ENCODE measurements at places on chromosomes 1 and 21.

DNA sequence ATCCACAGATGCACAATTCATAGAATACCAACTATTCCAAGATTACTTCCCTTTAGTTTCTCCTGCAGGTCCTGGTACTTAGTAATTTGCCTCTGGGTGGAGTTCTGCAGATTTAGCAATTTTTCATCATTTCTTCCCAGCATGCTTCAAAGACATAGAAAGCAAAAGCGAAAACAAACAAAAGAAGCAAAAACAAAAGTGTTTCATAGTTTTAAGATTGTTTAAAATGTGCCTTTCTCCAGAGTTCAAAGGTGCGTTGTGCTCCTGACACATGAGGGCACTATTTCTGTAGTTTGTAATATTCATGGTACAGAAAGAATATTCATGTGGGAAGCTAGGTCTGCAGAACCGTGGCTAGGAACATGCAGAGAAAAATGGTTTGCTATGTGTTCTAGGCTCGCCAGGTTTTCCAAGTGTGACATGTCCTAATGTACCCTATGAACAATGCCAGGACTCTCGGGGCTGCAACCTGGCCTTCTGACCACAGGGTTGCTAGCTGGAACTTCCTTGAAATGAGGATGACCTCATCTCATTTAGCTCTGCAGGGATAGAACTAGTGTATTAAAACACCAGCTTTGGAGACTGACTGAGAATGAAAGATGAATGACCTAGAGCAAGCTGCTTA, 30.0 kb upstream of the RCSD1 start:
- no peak for DNase-seq

GRCh38 chr1:115275216-115275615, 62.8 kb downstream of the NGF start:
- DNase-seq, result no peak

- DNase-seq, result no peak
Measured at GRCh38 chr1:114328361-114328904, 174.8 kb upstream of the SYT6 start.

GRCh38 chr1:200290010-200290685, 119.7 kb downstream of the ZNF281 start:
- no peak for DNase-seq

DNA sequence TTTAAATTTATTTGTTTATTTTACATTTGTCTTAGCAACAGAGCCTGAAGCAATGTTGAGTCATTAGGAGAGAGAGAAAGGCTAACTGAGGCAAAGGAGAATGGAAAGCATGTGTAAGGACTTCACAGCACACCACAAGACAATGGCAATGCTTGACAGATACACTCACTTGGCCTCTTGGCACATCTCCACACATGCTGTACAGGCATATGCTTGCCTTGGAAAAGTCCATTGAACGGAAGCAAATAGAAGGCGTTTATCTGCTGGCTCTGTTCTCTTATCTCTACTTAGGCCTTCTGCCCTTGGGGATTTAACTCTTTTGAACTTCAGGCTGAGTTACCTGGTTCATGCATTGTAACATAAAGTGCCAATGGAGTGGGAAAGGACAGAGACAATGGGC, 262.2 kb upstream of the POU3F1 start:
- DNase-seq, result no peak

DNA sequence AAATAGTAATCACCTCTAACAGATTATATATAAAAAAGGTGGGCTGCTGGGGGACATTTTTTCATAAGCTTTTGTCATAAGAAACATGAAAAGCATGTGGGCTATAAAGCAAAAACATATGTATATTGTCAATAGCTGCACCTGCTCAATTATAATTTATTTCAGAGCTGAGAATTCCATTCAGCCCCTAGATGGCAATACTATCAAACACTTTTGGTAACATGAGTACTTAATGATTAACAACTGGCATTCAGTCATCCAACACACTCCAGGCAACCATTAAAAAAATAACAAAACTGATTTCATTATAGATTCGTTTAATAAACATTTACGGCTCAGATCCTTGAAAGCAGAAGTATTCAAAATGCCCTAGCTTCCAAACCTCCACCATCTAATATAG, 115.1 kb downstream of the KCTD3 start:
- DNase-seq, result no peak

DNA sequence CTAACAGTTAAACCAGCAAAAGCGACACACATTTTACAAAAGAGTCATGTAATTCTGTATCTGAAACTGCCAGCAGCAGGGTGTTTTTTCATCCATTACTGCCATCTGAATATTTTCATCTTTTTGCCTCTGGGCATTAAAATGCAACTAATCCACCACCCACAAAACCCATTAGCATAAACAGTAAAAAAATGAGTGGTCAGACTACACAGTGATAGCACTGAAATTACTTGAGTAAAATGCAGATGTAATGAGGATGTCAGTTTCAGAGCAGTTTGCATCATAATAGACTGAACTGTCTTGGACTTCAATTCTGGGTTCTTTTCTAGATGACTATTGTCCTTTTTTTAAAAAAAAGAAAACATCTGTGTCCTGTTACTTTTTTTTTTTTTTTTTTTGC, 132.3 kb downstream of the GABPA start:
- DNase-seq, result no peak

DNA sequence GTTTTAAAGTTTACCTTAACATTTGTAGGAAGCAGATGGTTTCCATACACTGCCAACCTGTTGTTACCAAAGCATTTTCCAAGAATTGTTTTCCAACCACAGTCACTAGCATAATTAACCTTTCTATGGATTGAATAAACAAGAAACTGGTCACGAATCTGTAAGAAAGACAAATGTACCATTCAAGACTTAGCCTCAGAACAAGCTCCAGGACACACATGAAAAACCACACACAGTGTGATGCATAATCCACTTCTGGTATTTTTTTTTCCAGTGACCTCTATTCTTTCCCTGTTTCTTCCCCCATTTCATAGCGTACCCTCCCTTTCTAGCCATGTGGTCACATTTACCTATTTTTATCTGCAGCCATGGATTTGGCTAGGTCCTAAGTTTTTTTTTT, 29.6 kb upstream of the C1orf87 start:
- no peak for DNase-seq

- DNase-seq, result no peak
Measured at GRCh38 chr1:109635862-109636200, 16.2 kb downstream of the AMPD2 start.

DNA sequence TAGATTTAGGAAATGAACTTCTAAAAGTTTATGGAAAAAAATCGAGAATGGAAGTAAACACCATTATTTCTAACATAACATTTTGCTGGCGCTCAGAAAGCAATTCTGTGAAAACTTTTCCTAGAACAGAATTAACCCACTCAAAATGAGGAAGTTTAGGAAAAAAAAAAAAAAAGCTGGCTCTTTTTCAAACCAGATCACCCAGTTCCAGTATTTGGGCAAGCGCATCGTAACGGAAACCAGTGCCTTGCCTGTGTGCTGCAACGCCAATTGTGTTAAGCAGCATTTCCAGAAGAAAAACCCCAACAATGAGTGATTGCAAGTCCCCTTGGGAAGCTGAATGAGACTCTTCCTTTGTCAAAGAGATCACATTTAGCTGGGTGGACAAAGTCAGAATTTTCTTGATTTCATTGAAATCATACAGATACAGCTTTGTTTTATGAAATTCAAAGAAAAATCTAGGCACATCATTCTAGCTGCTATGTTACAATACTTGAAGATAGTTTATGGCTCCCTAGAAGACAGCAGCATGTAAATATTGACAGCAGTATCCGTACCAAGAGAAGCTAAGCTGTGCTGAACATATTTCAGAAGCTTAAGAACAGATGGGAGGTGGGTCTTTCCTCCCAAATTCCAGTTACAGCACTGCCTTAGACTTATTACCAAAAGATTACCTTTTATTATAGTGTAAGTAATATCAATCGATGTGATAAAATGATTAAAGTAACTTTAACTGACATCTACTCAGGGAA, 113.4 kb downstream of the ERG start:
- DNase-seq, result no peak

- no peak for DNase-seq
Measured at GRCh38 chr1:43901196-43901961, 32.2 kb upstream of the ARTN start.

DNA sequence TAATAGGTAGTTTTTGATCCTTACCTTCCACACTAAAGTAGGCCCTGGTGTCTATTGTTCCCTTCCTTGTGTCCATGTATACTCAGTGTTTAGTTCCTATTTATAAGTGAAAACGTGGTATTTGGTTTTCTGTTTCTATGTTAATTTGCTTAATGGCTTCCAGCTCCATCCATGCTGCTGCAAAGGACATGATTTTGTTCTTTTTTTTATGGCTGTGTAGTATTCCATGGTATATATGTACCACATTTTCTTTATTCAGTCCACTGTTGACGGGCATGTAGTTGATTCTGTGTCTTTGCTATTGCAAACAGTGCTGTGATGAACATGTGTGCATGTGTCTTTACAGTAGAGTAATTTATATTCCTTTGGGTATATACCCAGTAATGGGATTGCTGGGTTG, 20.8 kb downstream of the PRCC start:
- no peak for DNase-seq

GRCh38 chr1:54294887-54295286, 94.9 kb downstream of the MRPL37 start:
- peak; percentile 28 for DNase-seq

DNA sequence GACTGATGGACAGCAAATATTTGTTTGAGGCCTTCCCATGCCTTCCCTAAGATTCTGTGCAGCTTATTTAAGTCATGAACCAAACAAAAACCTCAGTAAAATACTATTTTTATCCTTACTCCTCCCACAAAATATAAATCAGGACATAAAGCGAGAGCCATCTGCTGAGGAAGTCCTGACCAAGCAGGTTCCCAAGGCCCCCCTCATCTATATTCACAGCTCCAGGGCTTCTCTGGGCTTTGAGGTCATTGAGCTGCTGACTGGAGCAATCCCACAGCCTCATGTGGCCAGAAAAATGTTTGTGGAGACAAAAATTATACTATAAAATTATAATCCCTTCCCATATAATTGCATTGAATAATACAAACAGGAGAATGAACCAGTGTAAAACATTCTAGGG, 846.2 kb downstream of the ADGRL2 start:
- no peak for DNase-seq

- peak; percentile 69 for DNase-seq
Measured at GRCh38 chr1:154431586-154432373, 26.6 kb downstream of the IL6R start.

DNA sequence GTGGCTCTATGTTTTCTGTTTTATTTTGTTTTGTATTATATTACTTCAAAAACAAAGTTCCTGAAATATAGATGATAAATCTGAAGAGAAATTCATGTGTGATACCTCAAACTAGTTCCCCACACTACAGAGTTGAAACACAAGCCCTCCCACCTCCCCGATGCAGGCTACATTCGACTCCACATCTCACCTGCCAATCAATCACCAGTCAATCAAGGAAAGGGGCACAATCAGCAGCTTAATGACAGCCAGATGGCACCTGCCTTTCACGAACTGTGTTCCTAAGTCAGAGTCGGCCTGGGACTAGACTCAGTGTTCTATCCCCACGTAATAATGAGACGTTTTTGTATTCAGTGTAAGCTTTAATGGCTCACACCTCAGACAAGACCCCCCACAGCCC, 313.4 kb downstream of the SPATA17 start:
- no peak for DNase-seq

- no peak for DNase-seq
Measured at GRCh38 chr1:234776256-234776875, 166.4 kb upstream of the IRF2BP2 start.

GRCh38 chr1:77412820-77413530, 131.2 kb downstream of the AK5 start:
- no peak for DNase-seq

DNA sequence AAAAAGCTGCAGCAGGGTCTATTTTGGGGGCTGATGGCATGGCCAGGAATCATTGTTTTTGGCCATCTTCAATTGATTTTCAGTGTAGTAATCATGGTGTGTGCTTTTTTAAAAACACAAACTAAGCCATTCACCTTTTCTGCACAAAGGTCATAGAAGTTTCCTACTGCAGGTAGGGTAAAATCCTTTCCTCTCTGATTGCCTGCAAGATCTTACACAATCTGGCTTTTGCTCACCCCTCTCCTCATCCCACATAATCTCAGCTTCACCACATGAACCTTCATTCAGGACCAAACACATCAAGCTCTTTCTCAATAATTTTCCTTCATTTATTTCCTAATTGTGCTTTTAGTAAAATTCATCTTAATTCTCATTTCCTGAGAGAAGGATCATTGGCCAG, 38.3 kb upstream of the GBP5 start:
- no peak for DNase-seq

DNA sequence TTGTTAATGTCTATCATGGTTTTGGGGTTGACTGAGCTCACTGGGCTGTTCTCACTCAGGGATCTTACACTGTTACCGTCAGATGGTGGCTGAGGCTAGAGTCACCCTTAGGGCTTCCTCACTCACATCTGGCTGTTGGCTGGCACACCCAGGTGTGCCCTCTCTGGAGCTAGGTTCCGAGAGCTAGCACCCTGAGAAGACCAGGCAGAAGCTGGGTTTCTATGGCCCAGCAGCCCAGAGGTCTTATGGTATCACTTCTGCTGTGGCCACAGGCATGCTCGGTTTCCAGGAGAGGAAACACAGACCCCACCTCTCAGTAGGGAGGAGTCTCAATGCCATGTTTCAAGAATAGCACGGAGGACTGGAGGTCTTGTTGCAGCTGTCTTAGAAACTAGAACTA, 20.7 kb upstream of the KIF1B start:
- no peak for DNase-seq

Data from fibroblast of skin of left biceps (primary cell).